GM23338 (cell line): ENCODE measurements at places on chromosomes 12 and 14.
A peak's percentile ranks its signal among the peaks of the same experiment; 100 is the strongest.

DNA sequence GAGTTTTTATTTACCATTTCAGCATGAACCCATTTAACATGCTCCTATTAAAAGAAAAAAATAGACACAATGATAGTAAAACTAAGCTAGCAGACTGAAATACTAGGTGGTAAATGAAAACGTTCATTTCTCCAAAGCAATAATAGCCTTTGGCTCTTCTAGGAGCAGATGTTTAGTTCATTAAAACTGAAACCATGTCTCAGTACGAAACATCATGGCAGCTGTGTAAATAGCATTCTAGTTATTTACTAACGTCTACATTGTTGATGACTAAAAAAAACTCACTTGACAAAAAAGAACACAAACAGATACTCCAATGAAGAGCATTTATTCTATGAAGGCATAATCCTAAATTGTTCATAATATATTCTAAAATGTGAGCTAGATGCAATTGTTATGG, 17.9 kb downstream of the RECQL start:
- H3K27ac ChIP-seq, result no peak overlapping the region
- H3K4me3 ChIP-seq, result no peak overlapping the region
- peaks cover 2% of the 10 kb centered on the region; the same call in 1 of the 2 replicates for H3K36me3 ChIP-seq
- DNase-seq, result no peak

- no peaks in the 10 kb centered on the region for H3K36me3 ChIP-seq
- no peak overlapping the region for H3K27ac ChIP-seq
- no peaks in the 10 kb centered on the region for H3K27me3 ChIP-seq
Observed at GRCh38 chr12:12630850-12631249, 19.2 kb downstream of the CREBL2 start.

GRCh38 chr12:93183940-93184671, 193.6 kb upstream of the NUDT4 start:
- no peak overlapping the region for H3K4me3 ChIP-seq
- H3K27me3 ChIP-seq, result no peaks in the 10 kb centered on the region
- H3K36me3 ChIP-seq, result no peaks in the 10 kb centered on the region
- DNase-seq, result no peak
- H3K4me1 ChIP-seq, result no peaks in the 10 kb centered on the region

DNA sequence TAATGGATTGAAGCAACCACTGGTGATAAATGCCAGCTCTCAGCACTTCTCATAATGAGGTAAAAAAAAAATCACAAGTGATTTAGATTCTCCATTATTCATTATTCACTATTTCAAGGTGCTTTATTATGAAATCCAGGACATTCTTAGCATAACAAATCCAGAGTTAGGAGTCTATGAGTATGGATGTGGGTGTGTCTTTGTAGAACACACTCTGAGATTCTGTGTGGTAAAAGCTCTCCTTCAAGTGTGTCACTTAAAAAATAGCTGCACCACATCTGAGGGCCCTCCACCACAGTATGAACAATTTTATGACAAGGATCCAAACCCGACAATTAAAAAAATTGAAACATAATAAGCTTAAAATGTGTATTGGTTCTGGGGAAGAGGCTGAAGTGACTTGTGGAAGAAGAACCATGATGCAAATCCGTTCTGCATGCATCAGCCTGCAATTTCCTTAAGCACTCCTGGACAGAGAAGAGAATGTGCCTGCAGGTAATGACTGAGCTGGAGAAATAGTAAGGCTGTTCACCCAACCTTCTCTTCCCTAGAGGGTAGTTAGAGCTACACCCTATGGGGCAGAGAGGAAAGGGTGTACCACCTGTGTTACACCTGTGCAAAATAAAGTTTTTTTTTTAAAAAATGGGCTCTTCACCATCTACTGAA, 488.5 kb upstream of the MGAT4C start:
- no peaks in the 10 kb centered on the region for H3K4me1 ChIP-seq
- DNase-seq, result no peak
- H3K4me3 ChIP-seq, result no peak overlapping the region
- no peaks in the 10 kb centered on the region for H3K27me3 ChIP-seq
- no peaks in the 10 kb centered on the region for H3K36me3 ChIP-seq

DNA sequence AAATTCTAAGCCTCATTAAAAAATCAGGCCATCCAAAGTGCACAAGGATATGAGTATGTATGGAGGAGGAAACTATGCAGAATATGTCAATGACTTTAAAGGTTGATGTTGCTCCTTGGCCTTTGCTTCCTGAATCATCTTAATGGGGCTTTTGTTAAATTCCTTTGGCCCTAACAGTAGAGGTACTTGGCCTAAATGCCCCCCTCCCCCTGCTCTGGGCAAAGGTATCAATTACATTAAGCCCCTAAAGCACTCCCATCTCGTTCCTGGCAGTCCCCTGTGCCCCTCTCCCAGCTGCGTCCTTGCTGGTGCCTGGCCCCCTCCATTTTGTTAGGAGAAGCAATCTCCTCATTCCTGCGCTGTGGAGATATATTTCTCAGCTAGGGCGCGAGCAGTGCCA, 4.8 kb downstream of the COPZ1 start:
- H3K27ac ChIP-seq, result no peak overlapping the region
- H3K4me3 ChIP-seq, result no peak overlapping the region
- DNase-seq, result peak; percentile 59
- H3K27me3 ChIP-seq, result no peaks in the 10 kb centered on the region
- no peaks in the 10 kb centered on the region for H3K36me3 ChIP-seq
- H3K4me1 ChIP-seq, result peaks cover 27% of the 10 kb centered on the region

DNA sequence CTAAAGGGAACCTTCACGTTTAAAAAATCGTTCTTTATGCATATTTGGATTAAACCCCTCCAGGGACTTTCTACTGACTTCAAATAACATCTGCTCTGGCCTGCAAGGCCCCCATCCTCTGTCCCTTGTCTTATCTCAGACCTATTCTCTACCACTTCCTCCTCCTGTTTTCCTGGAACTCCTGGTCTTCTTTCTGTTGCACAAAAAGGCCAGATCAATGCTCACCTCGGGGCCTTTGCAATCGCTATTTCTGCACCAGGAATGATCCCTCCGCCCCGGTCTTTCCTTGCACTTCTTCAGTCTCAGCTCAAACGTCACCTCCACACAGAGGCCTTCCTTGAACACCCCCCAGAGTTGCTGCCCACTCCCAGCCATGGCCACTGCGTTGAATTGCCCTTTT, 57.6 kb upstream of the BEGAIN start:
- H3K4me1 ChIP-seq, result peaks cover 10% of the 10 kb centered on the region
- H3K36me3 ChIP-seq, result no peaks in the 10 kb centered on the region
- no peak overlapping the region for H3K27ac ChIP-seq
- H3K27me3 ChIP-seq, result no peaks in the 10 kb centered on the region
- DNase-seq, result no peak
- no peak overlapping the region for H3K4me3 ChIP-seq

GRCh38 chr14:50649691-50650090, 18.4 kb downstream of the SAV1 start:
- H3K27me3 ChIP-seq, result no peaks in the 10 kb centered on the region
- peak overlapping the region; percentile 10; the same call in 1 of the 2 replicates for H3K27ac ChIP-seq
- H3K36me3 ChIP-seq, result no peaks in the 10 kb centered on the region
- DNase-seq, result no peak
- H3K4me1 ChIP-seq, result peaks cover 5% of the 10 kb centered on the region

- DNase-seq, result no peak
- no peaks in the 10 kb centered on the region for H3K4me1 ChIP-seq
- no peak overlapping the region for H3K4me3 ChIP-seq
Observed at GRCh38 chr12:70487440-70487839, 121.3 kb downstream of the KCNMB4 start.

- no peak overlapping the region for H3K27ac ChIP-seq
- peaks cover 4% of the 10 kb centered on the region; the same call in 1 of the 2 replicates for H3K4me1 ChIP-seq
- no peaks in the 10 kb centered on the region for H3K36me3 ChIP-seq
- no peak for DNase-seq
- H3K4me3 ChIP-seq, result peak overlapping the region; percentile 58; the same call in 1 of the 2 replicates
- H3K27me3 ChIP-seq, result peaks cover 62% of the 10 kb centered on the region
Observed at GRCh38 chr14:105488781-105489541, 2.1 kb upstream of the TEDC1 start.

GRCh38 chr12:82898441-82898840, 211.7 kb downstream of the TMTC2 start:
- DNase-seq, result no peak
- no peaks in the 10 kb centered on the region for H3K27me3 ChIP-seq
- no peaks in the 10 kb centered on the region for H3K4me1 ChIP-seq
- no peaks in the 10 kb centered on the region for H3K36me3 ChIP-seq
- H3K4me3 ChIP-seq, result no peak overlapping the region
- no peak overlapping the region for H3K27ac ChIP-seq

- no peaks in the 10 kb centered on the region for H3K4me1 ChIP-seq
- H3K27ac ChIP-seq, result no peak overlapping the region
- peak; percentile 84 for DNase-seq
- H3K36me3 ChIP-seq, result no peaks in the 10 kb centered on the region
- no peak overlapping the region for H3K4me3 ChIP-seq
Observed at GRCh38 chr14:63840981-63841380, 11.8 kb upstream of the SYNE2 start.

- no peak overlapping the region for H3K4me3 ChIP-seq
- no peaks in the 10 kb centered on the region for H3K4me1 ChIP-seq
- no peak overlapping the region for H3K27ac ChIP-seq
- H3K36me3 ChIP-seq, result no peaks in the 10 kb centered on the region
Observed at GRCh38 chr12:127005406-127005805, 1261.6 kb upstream of the TMEM132C start.

- H3K36me3 ChIP-seq, result no peaks in the 10 kb centered on the region
- no peaks in the 10 kb centered on the region; the same call in 1 of the 2 replicates for H3K4me1 ChIP-seq
- DNase-seq, result peak; percentile 56
- peak within 1 kb of the TSS; percentile 61 for H3K4me3 ChIP-seq
Observed at GRCh38 chr14:77271113-77271710, at the start of gene NGB. Gene NGB (minus strand): TSS chr14:77271206. CDS start chr14:77270937, 269 bp downstream.
